RKO (cell line): ENCODE measurements at places on chromosomes 4 and X.
A peak's percentile ranks its signal among the peaks of the same experiment; 100 is the strongest.

DNA sequence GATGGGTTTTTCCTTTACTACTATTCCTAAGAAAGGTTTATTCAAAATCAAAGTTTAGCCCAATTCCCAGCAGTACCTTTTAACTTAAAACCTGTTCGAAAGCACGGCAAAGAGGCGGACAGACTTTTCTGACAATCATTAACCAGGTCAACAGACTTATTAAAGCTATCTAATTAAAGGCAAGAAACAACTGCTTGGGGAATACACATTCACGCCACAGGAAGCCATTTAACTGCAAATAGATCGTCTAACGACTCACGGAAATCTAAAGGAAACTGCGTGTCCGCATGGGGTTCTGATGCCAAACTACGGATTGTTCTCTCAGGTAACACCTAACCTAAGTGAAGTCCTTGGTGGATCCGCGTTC is 663 bp upstream of the USP53 start:
- DNase-seq = no peak

GRCh38 chr4:43757147-43757546 is 691.5 kb downstream of the KCTD8 start:
- no peak for DNase-seq

DNA sequence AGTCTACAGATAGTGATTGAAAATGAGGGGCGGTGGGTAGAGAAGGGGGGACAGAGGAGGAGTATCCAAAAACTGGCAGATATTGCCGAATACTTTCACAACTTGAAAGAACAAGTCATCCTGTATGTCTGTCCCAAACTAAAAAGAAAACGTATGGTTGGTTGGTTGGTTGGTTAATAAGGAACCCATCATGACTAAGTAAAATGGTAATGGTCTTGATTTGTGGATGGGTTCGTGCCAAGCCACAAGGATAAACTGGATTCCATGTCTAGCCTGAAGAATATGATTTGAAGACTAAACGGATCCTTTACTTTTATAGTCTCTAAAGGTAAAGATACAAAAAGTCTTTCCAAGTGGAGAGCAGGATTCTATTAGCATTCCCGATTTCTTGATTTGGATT is 208.4 kb downstream of the DCLK2 start:
- DNase-seq = no peak

DNA sequence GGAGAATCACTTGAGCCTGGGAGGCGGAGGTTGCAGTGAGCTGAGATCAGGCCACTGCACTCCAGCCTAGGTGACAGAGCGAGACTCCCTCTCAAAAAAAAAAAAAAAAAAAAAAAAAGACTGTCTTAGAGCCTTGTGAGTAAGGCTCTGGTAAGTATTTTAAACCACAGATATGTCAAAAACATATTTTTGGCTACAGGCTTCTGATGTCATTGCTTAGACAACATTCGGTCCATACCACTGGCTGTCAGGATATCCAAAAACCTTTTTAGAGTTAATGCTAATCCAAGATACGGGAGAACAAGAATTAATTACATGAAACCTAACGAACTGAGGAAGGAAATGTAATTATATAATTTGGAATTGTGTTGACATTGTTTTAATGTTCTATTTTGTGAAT is 999.5 kb upstream of the PABPC4L start:
- DNase-seq = no peak

GRCh38 chr4:174069848-174070330 is 213.6 kb downstream of the FBXO8 start:
- DNase-seq = no peak

- no peak for DNase-seq
Measured at GRCh38 chr4:6516762-6517161, 44.3 kb upstream of the PPP2R2C start.

DNA sequence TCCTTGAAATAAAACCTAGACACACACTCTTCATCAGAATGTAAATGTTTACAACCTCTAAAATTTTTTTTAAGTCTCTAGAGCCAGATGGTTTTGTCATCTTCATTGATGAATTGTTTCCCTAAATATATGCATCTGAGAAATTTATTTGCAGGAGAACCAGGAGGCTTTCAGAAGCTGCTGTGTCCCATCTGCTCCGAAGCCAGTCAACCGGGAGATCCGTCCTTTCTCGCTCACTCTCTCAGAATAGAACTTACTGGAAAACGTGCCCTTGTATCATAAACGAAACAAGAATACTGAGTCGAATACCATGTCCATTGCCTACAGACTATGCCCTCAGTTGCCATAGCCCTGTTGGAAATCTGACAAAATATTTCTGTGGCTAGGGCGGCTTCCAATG is 103.5 kb downstream of the SLC34A2 start:
- DNase-seq = no peak

- DNase-seq = no peak
Measured at GRCh38 chr4:108979759-108980158, 216.9 kb upstream of the ETNPPL start.

DNA sequence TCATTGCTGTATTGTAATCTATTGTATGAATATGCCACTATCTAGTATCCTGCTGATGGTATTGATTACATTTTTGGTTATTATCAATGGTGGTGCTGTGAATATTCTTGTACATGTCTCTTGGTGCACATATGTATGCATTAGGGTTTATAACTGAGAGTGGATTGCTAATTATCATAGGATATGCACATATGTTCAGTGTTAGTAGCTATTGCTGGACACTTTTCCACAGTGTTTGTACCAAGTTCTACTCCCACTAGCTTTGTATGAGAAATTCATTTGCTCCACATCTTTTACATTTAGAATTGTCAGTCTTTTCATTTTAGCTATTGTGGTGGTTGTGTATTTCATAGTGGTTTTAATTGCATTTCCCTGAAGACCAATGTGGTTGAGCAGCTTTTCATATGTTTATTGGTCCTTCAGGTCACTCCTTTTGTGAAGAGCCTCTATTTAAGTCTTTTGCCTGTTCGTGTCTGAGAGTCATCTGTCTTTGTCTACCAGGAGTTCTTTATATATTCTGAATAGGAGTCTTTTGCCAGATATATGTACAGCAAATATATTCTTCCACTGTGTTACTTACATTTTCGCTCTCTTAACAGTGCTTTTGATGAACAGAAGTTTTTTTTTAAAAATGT is 87.1 kb downstream of the TBC1D19 start:
- no peak for DNase-seq

DNA sequence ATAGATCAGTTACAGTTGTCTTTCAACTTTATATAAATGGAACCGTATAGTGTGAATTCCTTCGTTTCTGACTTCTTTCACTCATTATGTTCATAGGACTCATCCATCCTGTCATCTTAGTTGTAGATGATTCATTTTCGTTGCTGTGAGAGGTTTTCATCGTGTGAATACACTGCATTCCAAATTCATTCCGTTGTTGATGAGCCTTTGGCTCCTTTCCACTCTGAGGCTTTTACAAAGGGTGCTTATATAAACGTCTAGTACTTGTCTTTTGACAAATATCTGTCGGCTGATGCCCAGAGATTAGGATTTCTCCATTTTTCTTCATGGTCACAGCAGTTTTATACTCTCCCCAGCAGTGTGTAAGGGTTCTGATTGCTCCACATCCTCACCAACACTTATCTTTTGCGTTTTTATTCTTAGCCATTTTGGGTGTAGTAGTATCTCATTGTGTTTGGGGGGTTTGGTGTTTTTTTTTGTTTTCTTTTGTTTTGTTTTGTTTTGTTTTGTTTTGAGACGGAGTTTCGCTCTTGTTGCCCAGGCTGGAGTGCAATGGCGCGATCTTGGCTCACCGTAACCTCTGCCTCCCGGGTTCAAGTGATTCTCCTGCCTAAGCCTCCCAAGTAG is 48.6 kb downstream of the LRP2BP start:
- peak; percentile 26 for DNase-seq

DNA sequence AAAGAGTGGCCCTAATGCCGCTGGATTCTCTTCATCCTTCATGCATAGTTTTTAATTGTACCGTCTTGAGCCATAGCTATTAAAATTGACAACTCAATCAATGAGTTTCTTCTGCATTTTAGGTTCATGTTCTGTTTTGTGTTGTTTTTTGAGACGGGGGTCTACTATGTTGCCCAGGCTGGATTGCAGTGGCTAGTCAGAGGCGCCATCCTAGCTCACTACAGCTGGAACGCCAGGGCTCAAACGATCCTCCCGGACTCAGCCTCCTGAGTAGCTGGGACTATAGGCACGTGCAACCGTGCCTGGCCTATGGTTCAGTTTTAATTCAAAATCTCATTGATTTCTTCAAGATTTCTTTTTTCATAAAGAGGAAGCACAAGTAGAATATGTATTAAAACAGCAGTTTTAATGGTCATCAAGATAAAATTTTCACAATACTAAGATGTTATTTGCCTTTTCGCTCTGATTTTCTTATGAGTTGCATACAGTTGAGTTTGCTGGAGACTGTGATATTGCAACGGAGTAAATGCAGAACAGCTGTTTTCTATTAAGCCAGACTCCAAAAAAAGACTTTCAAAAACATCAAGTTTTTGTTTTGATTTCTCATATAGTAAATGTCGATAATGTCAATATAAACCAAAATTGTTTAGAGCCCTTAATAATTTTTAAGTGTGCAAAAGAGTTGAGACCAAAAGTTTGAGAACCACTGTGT is 1.1 kb upstream of the STX18 start:
- DNase-seq = peak; percentile 15

- peak; percentile 86 for DNase-seq
Measured at GRCh38 chr4:106369456-106370060, 980 bp upstream of the GIMD1 start.

GRCh38 chrX:65667503-65668376 is at the start of gene MSN:
TSS of gene MSN (plus strand) at chrX:65667654. CDS start at chrX:65667842, 188 bp downstream.
- no peak for DNase-seq
